ENCODE measurements at places on chromosomes 4 and X.

DNA sequence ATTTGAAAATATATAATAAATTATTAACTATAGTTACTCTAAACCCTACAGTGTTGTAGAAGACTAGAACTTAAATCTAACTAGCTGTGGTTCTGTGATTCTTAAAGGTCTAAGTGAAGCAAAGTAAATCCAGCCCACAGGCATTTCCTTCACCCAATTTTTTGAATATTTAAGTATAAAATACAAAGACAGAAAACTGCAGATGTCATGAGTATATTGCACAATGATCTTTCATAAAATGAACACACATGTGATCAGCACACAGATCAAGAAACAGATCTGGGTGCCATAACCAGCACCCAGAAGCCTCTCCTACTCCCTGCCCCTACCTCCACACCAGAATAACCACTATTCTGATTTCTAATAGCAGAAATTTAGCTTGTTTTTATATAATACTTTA lies 82.9 kb downstream of the CAMK2D start:
- DNase-seq: no peak

GRCh38 chr4:142194905-142195304 lies 558.5 kb downstream of the IL15 start:
- no peak for DNase-seq

DNA sequence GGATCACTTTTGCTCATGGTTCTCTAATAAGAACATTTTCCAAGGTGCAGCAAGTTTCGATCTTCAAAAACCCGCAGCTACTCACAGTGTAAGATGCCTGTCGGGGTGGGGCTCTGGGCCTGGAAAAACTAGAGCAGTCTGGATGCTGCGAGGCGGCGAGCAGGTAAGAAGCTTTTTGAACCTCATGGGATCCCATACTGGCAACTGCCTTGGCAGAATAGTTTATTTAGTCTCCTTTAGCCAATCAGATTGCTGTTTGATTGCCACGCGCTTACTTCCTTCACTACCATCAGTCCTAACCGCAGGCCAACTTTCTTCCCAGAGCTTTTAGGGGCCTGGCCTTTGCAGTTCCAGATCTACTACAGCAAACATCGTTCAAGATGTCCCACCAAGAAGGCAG lies 61.3 kb upstream of the MAGEB10 start:
- DNase-seq: no peak

DNA sequence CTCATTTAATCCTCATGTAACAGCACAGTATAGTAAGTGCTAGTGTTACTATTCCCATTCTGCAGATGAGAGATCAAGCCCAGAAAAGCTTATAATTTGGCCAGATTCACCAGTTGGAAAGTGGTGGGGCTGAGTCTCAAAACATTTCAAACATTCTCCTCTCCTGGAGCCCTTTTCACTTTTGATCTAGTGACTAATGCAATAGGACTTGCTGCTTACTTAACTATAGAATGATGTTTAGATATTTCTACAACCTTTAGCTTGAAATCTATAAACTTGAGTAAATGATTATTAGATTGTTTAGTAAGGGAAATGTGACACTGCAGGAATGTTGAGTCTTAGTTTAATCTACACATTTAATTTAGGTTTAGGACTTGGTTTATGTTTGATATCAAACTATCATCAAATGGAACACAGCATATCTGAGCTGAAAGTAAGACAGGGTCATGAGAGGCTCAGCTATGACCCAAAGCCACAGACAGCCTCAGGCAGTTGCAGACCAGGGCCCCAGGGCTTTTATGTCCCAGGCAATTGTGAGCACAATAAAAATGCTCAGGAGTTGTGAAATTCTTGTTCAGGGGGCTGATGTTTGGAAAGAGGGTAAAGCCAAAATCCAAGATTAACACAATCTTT lies 199.5 kb upstream of the HS3ST1 start:
- no peak for DNase-seq

All from NCI-H187 (cell line).